SJCRH30 (cell line): ENCODE measurements at places on chromosomes 4 and X. TPM values are rescaled to one million over a fixed set of nuclear protein-coding genes. Genes with fewer than 3 reads are reported as not detected.

The GLOD5 gene
- not detected in 2 replicates for total RNA-seq

The ADH1A gene
- not detected in 2 replicates for total RNA-seq

The VCX gene
- not detected in 2 replicates for total RNA-seq

The SHROOM4 gene
- total RNA-seq: 6.8 TPM in 2 replicates

The FATE1 gene
- 0.28 TPM in 1 of 2 replicates, not detected in the other for total RNA-seq

The GALNTL6 gene
- 0.36 and 0.56 TPM in 2 replicates for total RNA-seq

The S100P gene
- 0.13 and 0.18 TPM in 2 replicates for total RNA-seq

The MEPE gene
- not detected in 2 replicates for total RNA-seq

The MSN gene
- 247 and 249 TPM in 2 replicates for total RNA-seq

The SLC9B1 gene
- 0.22 and 0.91 TPM in 2 replicates for total RNA-seq

- no peak overlapping the region for H3K27ac ChIP-seq
- no peaks in the 10 kb centered on the region for H3K36me3 ChIP-seq
- no peaks in the 10 kb centered on the region for H3K4me1 ChIP-seq
- H3K27me3 ChIP-seq: peaks cover 8% of the 10 kb centered on the region; the same call in 1 of the 2 replicates
- H3K4me3 ChIP-seq: no peak overlapping the region
These were observed 877 bp downstream of the JAKMIP1 start for GRCh38 chr4:6199422-6199921.

DNA sequence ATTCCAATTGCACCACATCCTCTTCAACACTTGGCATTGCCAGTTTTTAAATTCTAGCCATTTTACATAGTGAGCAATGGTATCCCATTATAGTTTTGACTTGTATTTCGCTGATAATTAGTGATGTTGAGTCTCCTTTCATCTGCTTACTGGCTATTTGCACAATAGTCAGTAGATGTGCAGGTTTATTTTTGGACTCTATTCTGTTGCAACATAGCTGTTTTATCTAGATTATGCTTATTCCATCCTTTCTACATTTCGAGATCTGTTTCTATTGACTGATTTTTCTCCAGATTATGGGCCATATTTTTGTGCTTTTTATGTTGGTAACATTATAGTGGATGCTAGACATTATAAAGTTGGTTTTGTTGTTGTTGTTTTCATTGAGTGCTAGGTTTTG, 106.1 kb downstream of the WWC2 start:
- no peak overlapping the region for H3K4me3 ChIP-seq
- no peaks in the 10 kb centered on the region for H3K4me1 ChIP-seq
- no peaks in the 10 kb centered on the region; the same call in none of the 2 replicates for H3K36me3 ChIP-seq
- DNase-seq: no peak

DNA sequence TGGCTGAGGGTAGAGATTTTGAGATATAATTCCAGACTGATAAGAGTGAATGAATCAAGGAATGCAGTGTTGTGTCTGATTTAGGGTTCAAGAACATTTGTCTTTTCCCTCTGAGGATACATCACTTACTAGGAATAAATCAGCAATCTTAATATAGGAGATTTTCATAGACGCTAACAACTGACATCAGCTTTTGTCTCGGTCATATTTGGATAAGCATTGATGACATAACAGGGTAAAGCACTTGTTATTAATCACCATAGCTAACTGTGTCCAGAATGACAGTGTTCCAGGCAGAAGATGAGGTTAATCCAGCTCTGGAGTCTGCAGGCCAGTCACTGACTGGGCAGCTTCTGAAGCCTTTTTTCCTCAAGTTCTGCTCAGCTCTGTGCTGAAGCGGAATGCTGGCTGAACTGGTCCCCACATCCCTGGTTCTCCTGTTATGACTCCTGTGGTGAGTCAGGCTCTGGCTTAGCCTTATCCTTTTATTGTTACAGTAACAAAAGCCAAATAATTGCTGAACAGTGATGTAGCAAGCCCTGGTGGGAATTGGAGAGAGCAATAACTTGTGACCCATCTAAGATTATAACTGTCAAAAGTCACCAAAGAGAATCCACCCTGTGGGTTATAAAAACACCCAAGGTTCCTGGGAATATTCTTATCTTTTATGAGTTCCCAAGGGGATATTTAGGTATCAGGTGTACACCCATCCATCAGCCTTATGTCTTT, 41.8 kb downstream of the FNIP2 start:
- no peak overlapping the region for H3K4me3 ChIP-seq
- H3K36me3 ChIP-seq: no peaks in the 10 kb centered on the region
- DNase-seq: peak; percentile 28
- H3K27ac ChIP-seq: peak overlapping the region; percentile 44

DNA sequence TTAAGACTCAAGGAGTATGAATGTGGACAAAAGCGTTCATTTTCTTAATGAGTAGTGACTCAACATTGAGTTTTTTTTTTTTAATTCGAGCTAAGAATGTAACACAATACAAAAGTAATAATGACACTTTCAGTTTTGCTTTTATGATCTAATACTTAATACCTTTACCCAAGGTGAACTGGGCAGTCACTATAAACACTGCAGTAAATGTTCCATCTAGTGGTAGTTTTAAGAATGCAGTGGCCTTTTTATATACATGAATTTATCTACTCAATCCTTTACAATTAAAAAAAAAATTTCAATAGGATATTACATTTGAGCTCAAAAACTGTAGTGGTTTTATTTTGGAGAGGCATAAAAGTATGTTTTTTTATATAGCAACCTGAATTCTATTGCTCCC, 33.9 kb downstream of the PDK3 start:
- DNase-seq: no peak
- H3K4me1 ChIP-seq: peaks cover 4% of the 10 kb centered on the region; the same call in 1 of the 2 replicates
- H3K4me3 ChIP-seq: no peak overlapping the region
- no peak overlapping the region for H3K27ac ChIP-seq
- H3K36me3 ChIP-seq: no peaks in the 10 kb centered on the region

DNA sequence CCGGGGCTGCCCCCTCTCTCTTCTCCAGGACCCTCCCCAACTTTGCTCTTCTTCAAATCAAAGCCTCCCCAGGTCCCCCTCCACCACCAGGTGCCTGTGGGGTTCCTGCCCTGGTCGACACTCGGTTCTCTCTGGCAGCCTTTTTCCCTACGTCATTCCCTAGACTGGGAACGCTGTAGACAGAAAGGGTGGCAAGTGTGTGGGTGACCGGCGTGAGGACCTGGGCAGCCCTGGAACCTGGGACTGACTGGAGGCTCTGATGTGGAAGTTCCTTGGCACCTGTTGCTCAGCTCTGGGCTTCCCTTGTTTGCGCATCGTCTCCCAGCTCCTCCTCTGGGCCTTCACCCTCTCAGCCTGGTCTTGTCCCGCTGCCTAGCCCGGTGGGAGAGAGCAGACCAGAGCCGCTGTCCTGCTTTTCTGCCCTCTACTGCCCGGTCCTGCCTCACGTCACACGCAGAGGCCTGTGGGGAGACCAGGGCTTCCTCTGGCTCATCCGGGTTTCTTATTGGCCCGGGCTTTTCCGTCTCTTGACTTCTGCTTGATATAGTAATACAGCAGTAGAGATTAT, 1.3 kb downstream of the TACC3 start:
- peak overlapping the region; percentile 70 for H3K4me3 ChIP-seq
- H3K36me3 ChIP-seq: peaks cover 51% of the 10 kb centered on the region
- no peak overlapping the region for H3K27ac ChIP-seq
- peaks cover 6% of the 10 kb centered on the region; the same call in 1 of the 2 replicates for H3K4me1 ChIP-seq
- no peak for DNase-seq

GRCh38 chr4:141348573-141348972, 127.9 kb downstream of the ZNF330 start:
- H3K27me3 ChIP-seq: no peaks in the 10 kb centered on the region
- H3K4me3 ChIP-seq: no peak overlapping the region
- H3K4me1 ChIP-seq: peaks cover 43% of the 10 kb centered on the region
- no peaks in the 10 kb centered on the region for H3K36me3 ChIP-seq
- no peak overlapping the region for H3K27ac ChIP-seq
- DNase-seq: no peak

- no peaks in the 10 kb centered on the region for H3K27me3 ChIP-seq
- no peak overlapping the region for H3K4me3 ChIP-seq
- H3K4me1 ChIP-seq: no peaks in the 10 kb centered on the region
- H3K36me3 ChIP-seq: no peaks in the 10 kb centered on the region
- DNase-seq: no peak
These were observed 12.1 kb upstream of the CLCN5 start for GRCh38 chrX:49910344-49910743.

DNA sequence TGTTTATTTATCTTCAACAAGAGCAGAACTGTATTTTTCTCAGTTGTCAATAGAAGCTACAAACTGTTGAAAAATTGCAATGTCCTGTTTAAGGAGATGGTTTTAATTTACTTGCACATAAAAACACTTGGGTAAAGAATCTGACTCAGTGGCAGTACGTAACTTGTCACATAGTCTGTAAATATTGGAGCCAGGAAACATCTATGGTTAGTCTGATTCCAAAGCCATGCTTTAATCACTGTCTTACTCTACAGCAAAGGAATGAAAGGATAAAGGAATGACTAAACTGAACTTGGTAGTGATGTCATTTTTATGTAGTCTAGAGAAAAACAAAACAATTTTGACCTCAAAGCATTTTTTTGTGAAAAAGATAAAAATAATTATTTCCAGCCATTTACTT, 537.2 kb downstream of the STIM2 start:
- H3K4me3 ChIP-seq: no peak overlapping the region
- no peak for DNase-seq
- no peaks in the 10 kb centered on the region for H3K4me1 ChIP-seq

DNA sequence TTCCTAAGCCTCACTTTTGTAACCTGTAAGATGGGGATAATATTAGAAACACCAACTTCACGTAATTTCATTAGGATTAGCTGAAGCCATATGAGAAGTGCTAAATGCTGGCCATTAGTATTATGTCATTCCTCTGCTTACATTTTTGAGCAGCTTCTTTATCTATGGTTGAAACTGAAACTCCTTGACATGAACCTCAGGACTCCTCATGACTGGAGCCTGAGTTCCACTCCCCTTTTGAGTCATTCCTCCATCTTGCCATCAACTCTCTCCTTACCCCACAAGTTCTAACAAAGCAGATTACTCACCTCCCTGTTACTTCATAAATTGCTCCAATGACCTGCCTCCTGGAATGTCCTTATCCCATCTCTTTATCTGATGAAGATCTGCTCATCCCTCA, 123.2 kb upstream of the KCNIP4 start:
- no peaks in the 10 kb centered on the region for H3K36me3 ChIP-seq
- no peaks in the 10 kb centered on the region for H3K27me3 ChIP-seq
- DNase-seq: no peak
- no peak overlapping the region for H3K27ac ChIP-seq
- no peaks in the 10 kb centered on the region for H3K4me1 ChIP-seq

- H3K4me1 ChIP-seq: no peaks in the 10 kb centered on the region
- no peaks in the 10 kb centered on the region for H3K36me3 ChIP-seq
- H3K27me3 ChIP-seq: no peaks in the 10 kb centered on the region
- no peak for DNase-seq
- H3K27ac ChIP-seq: no peak overlapping the region
These were observed 28.0 kb downstream of the ZNF185 start for GRCh38 chrX:152925835-152926234.

DNA sequence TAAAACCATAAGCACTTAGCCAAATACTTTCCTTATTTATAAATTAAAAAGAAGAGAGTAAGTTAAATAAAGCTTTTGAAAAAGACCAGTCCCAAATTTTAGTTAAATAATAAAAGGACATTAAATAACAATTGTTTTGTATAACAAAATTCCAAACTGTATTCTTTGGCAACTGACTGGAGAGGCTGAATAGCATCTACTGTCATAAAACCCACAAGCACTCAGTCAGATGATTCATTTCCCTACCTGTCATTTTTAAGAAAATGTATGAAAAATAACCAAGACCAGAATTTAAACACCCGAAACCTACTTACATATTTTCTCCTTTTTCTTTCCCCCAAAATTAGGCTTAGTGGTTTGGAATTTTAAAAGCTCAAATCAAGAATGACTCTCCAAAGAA, 32.5 kb upstream of the SMIM10L2A start:
- no peak overlapping the region for H3K27ac ChIP-seq
- H3K36me3 ChIP-seq: no peaks in the 10 kb centered on the region
- DNase-seq: no peak
- no peaks in the 10 kb centered on the region for H3K4me1 ChIP-seq

GRCh38 chr4:83677656-83678055, 141.7 kb downstream of the GPAT3 start:
- no peaks in the 10 kb centered on the region for H3K36me3 ChIP-seq
- no peaks in the 10 kb centered on the region for H3K4me1 ChIP-seq
- H3K27ac ChIP-seq: no peak overlapping the region
- H3K4me3 ChIP-seq: no peak overlapping the region

DNA sequence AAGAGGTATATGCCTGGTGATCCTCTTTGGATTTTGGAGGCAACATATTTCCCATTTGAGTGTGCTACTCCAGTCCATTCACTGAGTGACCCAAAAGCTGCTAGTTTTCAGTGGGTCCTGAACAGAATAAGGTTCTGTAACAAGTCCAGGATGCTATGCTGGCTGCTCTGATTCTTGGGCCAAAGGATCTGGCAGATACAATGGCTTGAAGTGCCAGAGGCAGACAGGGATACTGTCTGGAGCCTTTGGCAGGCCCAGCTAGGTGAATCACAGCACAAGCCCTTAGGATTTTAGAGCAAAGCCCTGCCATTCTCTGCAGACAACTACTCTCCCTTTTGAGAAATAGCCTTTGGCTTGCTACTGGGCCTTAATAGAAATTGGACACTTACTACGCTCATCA, 40.6 kb downstream of the DCHS2 start:
- H3K27ac ChIP-seq: no peak overlapping the region
- no peaks in the 10 kb centered on the region for H3K27me3 ChIP-seq
- H3K36me3 ChIP-seq: no peaks in the 10 kb centered on the region
- no peak overlapping the region for H3K4me3 ChIP-seq

GRCh38 chrX:119618439-119618838, 12.2 kb upstream of the NKRF start:
- no peak overlapping the region for H3K27ac ChIP-seq
- no peak overlapping the region for H3K4me3 ChIP-seq
- no peaks in the 10 kb centered on the region for H3K36me3 ChIP-seq

DNA sequence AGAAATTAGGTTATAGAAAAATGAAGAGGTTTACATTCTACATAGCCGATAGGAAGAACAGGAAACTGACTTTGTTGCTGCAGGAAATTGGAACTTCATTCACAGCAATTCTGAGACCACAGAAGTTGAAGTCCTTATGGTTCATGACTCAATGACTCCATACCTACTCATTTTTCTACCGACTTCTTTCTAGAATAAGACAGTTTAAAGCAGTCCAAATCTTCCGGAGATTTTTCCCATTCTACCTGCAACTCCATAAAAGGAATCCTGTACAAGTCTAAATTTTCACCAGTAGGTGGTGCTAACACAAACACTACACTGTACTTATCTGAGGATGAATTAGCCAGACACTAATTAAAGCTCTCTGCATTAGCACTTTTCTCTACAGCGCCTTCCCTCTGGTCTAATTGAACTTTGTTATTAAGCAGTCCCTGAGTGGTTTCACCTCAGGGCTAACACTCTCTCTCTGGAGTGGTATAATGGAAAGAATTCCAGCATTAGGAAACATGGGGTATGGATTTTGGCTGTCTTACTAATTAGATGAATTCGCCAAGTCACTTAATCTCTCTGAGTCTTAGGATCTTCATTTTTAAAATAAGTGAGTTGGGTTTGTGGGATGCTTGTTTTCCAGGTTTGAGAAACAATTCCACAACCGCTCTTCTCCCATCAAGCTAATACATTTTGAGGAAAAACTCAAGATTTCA, 167.9 kb downstream of the SMIM20 start:
- no peaks in the 10 kb centered on the region for H3K36me3 ChIP-seq
- peaks cover 30% of the 10 kb centered on the region for H3K4me1 ChIP-seq
- DNase-seq: peak; percentile 75
- no peak overlapping the region for H3K4me3 ChIP-seq

GRCh38 chrX:15718283-15718970, 19.6 kb upstream of the CA5B start:
- no peak overlapping the region for H3K4me3 ChIP-seq
- H3K27ac ChIP-seq: peak overlapping the region; percentile 24; the same call in 1 of the 2 replicates
- H3K36me3 ChIP-seq: no peaks in the 10 kb centered on the region
- peaks cover 27% of the 10 kb centered on the region for H3K4me1 ChIP-seq
- DNase-seq: peak; percentile 19
